ENCODE measurements at places on chromosomes 1 and 21.
A peak's percentile ranks its signal among the peaks of the same experiment; 100 is the strongest.

- H3K36me3 ChIP-seq, result no peaks in the 10 kb centered on the region
- no peaks in the 10 kb centered on the region for H3K4me1 ChIP-seq
- peaks cover 20% of the 10 kb centered on the region for H3K27me3 ChIP-seq
- DNase-seq, result no peak
These were observed 168.7 kb downstream of the RRAGC start for GRCh38 chr1:38690790-38691449.

- H3K4me3 ChIP-seq, result no peak overlapping the region
- H3K36me3 ChIP-seq, result no peaks in the 10 kb centered on the region
- no peaks in the 10 kb centered on the region for H3K4me1 ChIP-seq
These were observed 182.6 kb downstream of the TGFB2 start for GRCh38 chr1:218527737-218528136.

DNA sequence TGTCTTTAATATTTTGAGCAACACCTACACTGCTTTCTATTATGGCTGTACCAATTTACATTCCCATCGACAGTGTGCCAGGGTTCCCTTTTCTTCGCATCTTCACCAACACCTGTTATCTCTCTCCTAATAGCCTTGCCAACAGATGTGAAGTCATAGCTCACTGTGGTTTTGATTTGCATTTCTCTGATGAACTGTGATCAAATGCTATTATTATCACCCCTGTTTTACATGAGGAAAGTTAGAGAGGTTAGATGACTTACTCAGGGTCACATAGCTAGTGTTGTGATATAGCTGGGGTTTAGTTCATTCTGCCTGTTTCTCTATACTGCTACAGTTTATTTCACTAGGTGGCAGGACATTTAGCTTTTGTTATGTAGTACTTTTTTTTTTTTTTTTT lies 204.1 kb downstream of the FMN2 start:
- H3K27me3 ChIP-seq, result no peaks in the 10 kb centered on the region
- H3K4me1 ChIP-seq, result no peaks in the 10 kb centered on the region
- no peak overlapping the region for H3K27ac ChIP-seq
- DNase-seq, result no peak
- H3K4me3 ChIP-seq, result no peak overlapping the region

- peaks cover 3% of the 10 kb centered on the region for H3K4me1 ChIP-seq
- no peak overlapping the region for H3K4me3 ChIP-seq
- H3K27ac ChIP-seq, result no peak overlapping the region
- DNase-seq, result no peak
- no peaks in the 10 kb centered on the region for H3K36me3 ChIP-seq
- H3K27me3 ChIP-seq, result peaks cover 16% of the 10 kb centered on the region
These were observed 8.0 kb upstream of the PLXNA2 start for GRCh38 chr1:208251911-208252835.

DNA sequence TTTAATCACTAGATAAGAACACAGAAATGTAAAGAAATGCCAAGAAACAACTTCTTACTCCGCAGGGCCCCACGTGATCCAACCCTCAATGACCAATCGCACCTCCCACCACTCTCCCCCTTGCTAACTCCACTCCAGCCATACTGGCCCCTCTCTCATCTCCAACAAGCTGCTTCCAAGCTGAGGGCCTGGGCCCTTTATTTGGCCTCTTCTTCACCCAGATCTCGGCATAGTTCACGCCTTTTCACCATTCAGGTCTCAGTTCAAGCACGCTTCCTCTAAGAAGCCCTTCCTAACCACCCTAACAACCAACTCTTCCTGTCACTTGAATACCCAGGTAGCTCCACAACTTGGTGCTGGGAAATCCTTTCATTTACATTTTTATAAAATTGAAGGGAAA lies 110.7 kb downstream of the TGFBR3 start:
- H3K36me3 ChIP-seq, result no peaks in the 10 kb centered on the region
- peaks cover 4% of the 10 kb centered on the region for H3K4me1 ChIP-seq
- H3K27me3 ChIP-seq, result no peaks in the 10 kb centered on the region
- no peak for DNase-seq

DNA sequence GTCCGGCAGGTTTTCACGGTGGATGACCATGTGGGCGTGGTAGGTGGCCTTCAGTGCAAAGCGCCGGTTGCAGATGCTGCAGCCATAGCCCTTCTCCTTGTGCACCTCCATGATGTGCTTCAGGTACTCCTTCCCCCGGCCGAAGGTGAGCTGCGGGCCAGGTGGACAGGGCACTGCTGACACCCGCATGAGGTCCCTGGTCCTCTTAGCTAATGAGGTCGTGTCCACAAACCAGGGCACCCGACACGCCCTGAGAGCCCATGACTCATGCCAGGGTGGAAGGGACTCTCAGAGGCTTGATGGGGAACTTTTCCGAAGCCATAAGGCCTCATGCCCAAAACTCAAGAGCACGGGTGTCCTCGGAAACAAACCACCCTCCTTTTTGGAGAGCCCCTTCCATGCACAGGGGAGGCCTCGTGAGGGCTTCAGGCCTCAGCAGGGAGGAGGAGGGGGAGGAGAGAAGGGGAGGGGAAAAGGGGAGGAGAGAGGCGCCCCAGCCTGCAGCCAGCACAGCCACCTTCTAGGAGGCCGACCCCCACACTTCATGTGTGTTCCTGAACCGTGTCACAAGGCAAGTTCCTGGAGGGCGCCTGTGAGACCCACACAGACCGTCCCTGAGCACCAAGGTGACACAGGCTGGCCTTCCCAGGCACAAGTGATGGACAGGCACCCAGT lies 54.4 kb upstream of the RIPK4 start:
- no peak overlapping the region for H3K27ac ChIP-seq
- H3K27me3 ChIP-seq, result no peaks in the 10 kb centered on the region
- H3K4me3 ChIP-seq, result no peak overlapping the region
- no peaks in the 10 kb centered on the region for H3K36me3 ChIP-seq

DNA sequence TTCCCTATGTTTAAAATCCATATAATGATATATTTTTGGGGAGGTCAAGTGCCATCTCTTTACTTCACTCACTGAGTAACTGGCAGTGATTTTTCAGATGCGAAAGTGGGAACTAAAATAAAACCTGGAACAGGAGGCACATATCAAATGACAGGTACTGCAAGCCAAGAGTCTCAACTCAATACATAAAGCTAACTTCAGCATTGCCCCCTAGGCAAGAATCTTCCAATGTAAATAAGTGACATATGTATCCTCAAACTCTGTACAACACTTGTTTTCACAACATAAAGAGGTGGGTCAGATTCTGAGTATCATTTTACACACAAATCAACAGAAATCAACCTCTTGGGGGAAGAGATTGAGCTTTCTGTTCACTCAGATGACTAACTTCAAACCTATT lies 18.1 kb downstream of the DCAF8 start:
- no peaks in the 10 kb centered on the region for H3K36me3 ChIP-seq
- H3K27me3 ChIP-seq, result no peaks in the 10 kb centered on the region
- H3K4me1 ChIP-seq, result no peaks in the 10 kb centered on the region
- H3K27ac ChIP-seq, result no peak overlapping the region
- H3K4me3 ChIP-seq, result no peak overlapping the region

DNA sequence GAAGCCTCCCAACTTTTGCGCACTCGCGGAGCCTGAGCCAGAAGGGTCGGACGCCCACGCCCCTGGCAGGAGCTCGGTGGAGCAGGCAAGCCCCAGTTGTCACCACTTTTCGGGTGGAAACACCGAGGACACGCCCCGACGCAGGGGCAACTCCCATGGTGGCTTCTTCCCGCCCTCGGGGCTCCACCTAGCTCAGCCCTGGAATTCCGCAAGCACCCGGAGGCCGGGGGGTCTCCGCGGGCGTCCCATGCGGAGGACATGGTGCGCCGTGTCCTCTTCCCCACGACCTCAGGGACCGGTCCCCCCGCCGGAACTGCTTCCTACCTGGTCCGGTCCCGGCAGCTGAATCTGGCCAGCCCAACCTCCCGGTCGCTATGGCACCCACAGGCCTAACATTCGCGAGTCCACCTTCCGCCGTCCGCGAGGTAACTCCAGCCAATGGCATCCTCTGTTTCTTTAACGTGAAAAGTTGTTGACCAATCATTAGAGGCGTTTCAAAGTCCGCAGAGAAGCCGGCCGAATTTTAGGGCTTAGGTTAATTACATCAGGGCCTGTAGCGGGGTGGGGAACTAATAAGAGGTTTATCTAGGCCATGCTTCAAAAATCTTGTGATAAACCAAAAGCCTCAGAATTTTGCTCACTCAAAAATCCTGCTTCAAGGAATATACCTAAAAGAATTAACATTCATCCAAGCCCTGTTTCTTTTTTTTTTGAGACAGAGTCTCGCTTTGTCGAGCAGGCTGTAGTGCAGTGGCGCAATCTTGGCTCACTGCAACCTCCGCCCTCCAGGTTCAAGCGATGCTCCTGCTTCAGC lies at the start of gene STPG1:
TSS of gene STPG1 (minus strand) at position 433 of the 814 bp plus-strand sequence. CDS start 12,394 bp downstream, outside the sequence.
- H3K27me3 ChIP-seq, result no peaks in the 10 kb centered on the region
- peak; percentile 90 for DNase-seq
- peak within 1 kb of the TSS; percentile 85 for H3K27ac ChIP-seq
- no peaks in the 10 kb centered on the region for H3K36me3 ChIP-seq
- peak within 1 kb of the TSS; percentile 71 for H3K4me3 ChIP-seq
- peaks cover 35% of the 10 kb centered on the region for H3K4me1 ChIP-seq

DNA sequence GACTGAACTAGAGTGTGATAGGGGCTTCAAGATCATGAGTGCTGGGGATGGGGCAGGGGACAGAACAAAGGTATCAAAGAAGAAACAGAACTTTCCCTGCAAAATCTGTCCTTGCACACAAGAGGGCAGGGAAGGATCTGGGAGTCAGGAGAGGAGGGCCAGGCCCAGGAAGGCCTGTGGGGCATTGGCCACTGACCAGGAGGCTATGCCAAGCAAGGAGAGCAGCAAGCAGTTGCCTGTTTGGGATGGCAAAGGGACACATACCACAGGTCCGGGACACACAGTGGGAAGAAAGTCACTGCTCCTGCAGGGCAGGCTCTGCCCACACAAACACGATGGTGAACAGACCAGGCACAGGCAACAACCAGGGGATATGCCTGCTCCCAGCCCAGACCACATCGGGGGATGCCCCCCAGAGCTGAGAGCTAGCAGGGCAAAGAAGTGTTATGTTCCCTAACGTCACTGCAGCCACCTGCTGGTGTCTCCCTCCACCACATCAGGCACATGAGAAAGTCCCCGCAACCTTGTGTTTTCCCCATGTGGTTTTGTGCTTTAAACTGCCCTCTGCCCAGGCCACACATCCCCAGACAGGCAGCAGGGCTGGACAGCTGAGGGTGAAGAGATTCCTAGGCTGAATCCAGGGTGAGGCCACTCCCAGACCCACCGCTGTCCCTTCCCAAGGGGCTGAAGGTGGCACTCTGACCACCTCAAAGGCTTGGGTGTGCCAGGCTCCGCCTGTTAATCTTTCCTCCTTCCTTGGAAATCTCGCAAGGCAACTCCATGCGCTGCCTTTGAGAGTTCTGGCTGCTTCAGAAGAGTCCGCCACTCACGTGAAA lies 53.6 kb downstream of the KIF21B start:
- no peak overlapping the region for H3K4me3 ChIP-seq
- no peaks in the 10 kb centered on the region for H3K27me3 ChIP-seq
- H3K27ac ChIP-seq, result no peak overlapping the region
- no peak for DNase-seq
- no peaks in the 10 kb centered on the region for H3K36me3 ChIP-seq
- peaks cover 17% of the 10 kb centered on the region for H3K4me1 ChIP-seq

DNA sequence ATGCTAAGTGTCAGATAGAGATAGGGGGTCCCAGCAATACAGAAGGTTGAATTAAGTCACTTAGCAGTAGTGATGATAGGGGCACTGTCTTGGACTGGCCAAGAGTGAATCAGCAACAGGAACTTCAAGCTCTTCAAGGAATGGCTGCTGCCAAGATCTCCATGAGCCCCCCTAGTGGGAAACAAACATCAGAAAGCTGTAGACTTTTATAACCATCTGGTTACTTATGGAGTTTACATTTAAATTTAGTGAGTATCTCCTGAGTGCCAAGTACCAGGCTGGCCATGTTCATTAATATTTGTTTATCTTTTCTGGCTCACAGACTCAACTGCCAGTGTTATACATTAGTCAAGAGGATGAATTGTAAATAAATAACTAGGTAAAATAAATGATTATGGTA lies 327.3 kb downstream of the TTLL7 start:
- DNase-seq, result no peak
- no peaks in the 10 kb centered on the region for H3K4me1 ChIP-seq
- no peaks in the 10 kb centered on the region for H3K36me3 ChIP-seq
